GM23338 (cell line): ENCODE measurements at places on chromosomes 2 and 18. TPM values are rescaled to one million over a fixed set of nuclear protein-coding genes. Genes with fewer than 3 reads are reported as not detected.

NEU2 gene
- total RNA-seq = not detected in 2 replicates

CAVIN2 gene
- 0.07 TPM in 1 of 2 replicates, not detected in the other for total RNA-seq

COL4A3 gene
- 1.2 and 3.5 TPM in 2 replicates for total RNA-seq

GULP1 gene
- 181 and 200 TPM in 2 replicates for total RNA-seq

GRCh38 chr18:59374128-59374527 lies 15.1 kb upstream of the LMAN1 start:
- DNase-seq = no peak

DNA sequence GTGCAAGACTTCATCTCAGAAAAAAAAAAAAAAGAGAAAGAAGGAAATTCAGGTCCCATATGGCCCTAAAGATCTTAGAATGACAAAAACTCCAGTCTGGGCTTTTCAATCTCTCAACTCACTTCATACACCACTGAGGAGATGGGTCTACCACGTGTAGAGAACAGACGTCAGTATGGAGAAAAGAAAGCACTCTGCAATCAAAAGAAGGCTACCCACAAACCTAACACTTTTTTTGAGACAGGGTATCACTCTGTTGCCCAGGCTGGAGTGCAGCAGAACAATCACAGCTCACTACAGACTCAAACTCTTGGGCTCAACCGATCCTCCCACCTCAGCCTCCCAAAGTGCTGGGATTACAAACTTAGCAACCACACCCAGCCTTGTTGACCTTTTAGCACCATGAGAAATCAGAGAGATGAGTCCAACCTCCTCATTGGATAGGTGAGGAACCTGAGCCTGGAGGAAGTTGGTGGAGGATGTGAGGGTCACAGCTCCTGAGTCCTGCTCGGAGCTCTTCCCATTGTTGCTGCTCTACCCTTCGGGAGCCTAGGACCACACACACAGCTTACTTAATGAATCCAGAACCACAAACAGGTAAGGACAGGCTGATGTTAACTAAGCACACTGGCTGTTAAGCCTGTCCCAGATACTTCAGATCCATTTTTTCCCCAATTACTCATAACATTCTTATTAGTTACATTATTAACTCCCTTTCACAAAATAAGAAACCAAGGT lies 23.7 kb downstream of the TBC1D8 start:
- no peak for DNase-seq

GRCh38 chr2:58025150-58025933 lies 21.3 kb upstream of the VRK2 start:
- DNase-seq = no peak

DNA sequence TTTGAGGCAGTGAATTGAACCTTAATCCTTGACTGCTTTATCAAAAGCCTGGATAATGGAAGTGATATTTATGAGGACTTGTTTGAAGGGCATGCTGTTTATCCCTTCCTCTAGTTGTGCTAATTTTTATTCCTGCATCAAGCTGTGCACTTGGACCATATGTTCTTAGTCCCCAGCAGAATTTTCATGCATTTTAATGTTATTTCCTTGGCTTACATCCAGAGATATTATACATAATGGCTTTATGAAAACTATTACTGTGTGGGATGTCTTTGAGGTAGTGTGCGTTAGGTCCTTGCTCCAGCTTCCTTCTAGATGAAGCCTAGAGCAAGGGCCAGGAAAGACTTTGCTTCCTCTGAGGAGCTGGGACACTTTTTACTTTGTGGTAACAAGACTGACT lies 378.4 kb downstream of the LPIN1 start:
- DNase-seq = no peak

DNA sequence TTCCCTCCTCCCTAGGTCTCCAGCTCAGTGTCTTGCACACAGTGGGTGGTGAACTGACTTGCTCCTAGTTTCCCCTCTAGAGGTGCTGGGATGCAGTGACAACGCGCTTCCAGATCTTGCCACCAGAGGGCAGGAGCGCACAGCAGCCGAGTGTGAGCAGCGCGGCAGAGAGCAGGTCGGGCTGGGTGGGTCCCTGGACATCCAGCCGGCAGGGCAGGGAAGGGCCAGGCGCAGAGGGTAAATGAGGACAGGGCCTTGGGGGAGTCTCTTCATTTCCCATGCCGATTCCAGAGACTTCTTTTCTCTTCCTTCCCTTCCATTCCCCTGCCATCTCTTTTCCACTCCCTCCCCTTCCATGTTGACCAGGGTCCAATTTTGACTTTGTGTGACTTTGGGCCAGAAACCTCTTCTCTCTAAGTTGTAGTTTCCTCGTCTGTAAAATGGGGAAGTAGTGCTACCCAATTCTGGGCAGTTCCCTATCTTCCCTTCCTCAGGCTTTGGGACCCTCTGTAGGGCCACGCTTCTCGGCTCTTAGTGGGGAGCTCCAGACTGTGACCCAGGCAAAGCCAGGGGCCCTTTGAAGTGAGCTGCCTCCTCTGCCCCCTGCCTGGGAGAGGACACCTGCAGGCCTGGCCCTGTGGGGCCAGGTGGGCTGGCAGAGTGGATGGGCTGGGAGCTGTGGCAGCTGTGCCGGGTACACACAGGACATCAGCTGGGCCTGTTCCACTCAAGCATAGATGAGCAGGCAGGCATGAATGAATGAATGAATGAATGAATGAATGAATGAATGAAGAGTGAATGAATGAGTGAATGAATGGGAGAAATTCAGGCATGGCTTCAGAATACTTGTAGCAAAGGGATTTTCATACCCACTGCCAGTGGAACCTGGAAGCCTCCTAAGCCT lies 43.3 kb upstream of the TAF1B start:
- DNase-seq = peak; percentile 92

DNA sequence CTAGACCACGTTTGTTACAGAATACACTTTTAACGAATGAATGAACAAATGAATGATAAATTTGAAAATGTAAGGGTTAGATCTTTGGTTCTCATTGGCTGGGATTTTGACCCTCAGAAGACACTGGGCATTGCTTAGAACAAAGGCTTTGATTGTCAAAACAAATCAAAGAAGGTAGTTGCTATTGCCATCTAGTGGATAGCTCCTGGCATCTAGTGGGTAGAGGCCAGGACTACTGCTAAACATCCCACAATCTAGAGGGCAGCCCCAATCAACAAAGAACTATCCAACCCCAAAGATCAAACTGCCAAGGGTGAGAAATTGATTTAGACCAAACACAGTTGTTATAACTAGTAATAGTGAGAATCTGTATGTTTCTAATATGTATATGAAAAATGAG lies 552.3 kb downstream of the KCNJ3 start:
- peak; percentile 57 for DNase-seq

DNA sequence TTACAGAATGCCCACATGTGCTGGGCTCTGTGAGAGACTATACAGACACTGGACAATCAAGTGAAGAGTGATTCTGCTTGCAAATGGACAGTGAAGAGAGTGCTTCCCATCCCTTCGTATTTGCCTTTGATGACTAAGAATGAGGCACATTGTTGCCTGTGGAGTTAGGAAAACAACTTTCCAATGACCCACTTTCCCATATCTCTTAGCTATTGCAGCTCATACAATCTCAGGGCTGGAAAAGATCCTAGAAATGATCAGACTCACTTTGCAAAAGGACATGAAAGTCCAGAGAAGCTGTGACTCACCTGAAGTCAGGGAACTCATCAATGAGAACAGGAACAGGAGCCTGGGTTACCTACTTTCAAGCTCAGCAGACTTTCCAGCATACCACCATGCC lies 440.5 kb upstream of the TCF4 start:
- DNase-seq = no peak
